ENCODE measurements at places on chromosomes 2 and 18.
A peak's percentile ranks its signal among the peaks of the same experiment; 100 is the strongest.

DNA sequence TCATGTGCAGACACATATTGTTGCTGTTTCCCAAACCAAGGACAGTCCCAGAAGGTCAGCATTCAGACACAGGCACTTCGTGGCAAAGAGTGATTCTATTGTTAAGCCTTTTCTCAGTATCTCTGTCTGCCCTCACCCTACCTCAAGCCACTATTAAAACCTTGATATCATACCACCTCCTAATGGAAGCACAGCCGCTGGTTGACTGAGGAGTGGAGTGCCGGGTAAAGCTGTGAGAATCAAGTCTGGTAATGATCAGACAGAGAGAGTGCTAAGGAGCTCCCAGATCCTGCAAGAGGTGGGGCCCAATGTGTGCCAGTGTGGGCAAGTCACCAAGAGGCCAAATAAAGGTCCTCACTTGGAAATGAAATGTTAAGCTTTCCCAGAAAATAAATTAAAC lies 819.5 kb downstream of the BCL11A start:
- DNase-seq: no peak

GRCh38 chr2:108182489-108182888 lies 57.3 kb upstream of the SULT1C3 start:
- peak; percentile 69 for DNase-seq

- DNase-seq: no peak
Observed at GRCh38 chr2:85523062-85523902, 15.7 kb upstream of the MAT2A start.

DNA sequence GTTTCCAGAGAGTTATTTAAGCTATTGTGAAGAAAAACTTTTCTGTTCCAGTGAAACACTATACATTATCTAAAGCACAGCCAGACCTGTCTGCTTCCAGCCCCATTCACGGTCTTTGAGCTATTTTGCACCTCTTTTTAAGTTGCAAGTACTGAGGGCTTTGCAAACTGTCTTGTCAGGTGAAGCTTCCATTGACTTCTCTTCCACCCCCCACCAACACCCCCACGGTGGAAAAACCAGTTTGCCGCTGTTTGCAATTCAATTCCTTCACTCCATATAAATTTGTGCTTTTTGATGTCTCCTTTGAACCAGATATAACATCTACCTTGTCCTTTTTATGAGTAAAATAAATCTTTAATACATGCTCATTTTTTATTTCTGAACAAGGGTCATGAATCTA lies 15.7 kb downstream of the B3GNT7 start:
- no peak for DNase-seq

DNA sequence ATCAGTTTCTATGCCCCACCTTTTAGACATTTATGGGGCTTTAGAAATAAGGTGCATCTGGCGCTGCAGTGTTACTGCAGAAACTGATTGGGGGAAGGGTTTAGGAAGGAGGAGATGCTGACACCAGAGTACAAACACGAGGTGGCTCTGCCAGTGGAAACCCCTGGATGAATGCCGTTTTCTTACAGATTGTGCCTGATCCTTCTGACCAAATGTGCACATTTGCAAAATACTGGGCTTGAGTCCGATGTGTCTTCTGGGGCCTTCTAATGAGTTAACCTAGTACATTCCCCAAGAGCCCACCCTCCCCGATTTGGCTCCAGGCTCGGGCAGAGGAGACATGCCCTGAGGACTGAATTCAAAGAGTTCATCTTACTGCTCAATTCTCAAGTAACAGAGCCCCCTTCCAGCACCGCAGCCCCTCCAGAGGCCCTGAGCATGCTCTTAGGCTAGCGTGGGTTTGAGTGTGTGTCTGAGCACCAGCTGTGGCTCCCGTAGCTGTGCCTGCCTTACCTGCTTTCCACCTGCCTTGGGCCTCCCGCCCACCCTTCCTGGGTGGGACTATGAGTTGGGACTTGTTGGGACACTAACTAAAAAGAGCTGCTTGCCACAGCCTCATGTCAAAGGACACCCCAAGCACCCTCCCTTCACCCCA lies 116.7 kb upstream of the COPS8 start:
- DNase-seq: no peak

GRCh38 chr2:99421469-99421868 lies 68.3 kb downstream of the REV1 start:
- no peak for DNase-seq

DNA sequence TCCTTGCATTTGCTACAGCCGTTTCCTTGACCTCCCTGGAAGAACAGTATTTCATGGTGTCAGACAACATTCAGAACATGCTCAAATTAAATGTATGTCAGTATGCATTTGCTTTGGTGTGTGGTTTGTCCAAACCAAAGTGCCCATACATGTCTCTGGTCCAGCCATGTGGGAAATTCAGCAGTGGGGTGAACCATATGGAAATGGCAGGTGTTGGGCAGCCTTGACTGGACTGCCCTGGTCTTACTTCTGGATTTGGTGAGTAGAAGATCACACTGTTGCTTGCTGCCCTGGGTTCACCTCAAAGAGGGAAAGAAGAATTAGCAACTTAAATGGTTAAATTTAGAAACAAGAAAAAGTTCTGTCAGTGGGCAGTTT lies 84.5 kb downstream of the MSH2 start:
- DNase-seq: no peak

- no peak for DNase-seq
Observed at GRCh38 chr2:173410579-173410978, 55.9 kb downstream of the CDCA7 start.

DNA sequence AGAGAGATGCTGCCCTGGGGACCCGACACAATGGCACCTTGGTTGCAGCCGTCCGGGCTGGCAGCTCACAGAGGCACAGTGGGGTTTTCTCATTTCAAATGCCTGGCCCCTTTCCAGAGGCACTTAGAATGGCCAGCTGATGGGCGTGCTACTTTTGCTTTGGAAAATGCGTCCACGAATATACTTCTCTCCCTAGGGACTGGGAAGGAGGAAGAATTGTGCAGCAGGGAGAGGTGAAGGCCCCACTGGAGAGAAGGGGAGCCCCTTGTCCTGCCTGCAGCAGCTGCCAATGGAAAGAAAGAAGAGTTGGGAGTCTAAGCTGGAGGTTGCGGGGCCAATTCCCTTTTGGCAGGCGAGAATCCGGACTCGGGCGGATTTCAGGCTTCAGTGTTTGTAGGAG lies 1.1 kb upstream of the MAL start:
- no peak for DNase-seq

DNA sequence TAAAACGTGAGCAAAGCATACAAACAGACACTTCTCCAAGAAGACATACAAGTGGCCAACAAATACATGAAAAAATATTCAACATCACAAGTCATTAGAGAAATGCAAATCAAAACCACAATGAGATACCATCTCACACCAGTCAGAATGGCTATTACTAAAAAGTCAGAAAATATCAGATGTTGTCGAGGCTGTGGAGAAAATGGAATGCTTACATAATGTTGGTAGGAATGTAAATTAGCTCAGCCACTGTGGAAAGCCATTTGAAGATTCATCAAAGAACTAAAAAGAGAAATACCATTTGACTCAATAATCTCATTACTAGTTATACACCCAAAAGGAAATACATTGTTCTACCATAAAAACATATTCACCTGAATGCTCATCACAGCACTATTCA lies 825.7 kb downstream of the SUCLG1 start:
- no peak for DNase-seq

DNA sequence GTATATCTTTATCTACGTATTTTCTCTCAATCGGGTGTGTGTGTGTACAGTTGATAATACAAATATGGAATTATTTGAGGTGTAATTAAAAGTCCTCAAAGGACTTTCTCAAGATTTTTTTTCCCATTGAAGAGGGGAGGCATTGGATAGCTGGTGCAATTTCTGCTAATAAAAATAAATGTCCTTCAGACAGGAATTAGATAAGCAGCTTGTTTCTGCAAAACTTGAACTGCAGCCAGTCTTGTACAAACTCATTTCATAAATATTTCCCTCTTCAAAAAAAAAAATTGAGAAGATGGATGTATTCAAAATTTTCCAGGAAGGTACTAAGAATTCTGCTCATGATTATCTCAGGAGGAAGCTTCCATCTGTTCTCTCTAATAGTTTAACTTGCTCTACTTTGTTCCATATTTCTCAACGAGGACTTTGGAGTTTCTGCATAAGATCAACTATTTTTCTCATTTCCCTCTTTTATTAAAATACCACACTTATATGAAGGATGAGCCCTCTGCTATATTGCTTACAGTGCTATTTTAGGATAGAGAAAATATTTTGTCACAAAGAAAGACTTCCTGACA lies 33.0 kb upstream of the GLS start:
- no peak for DNase-seq

DNA sequence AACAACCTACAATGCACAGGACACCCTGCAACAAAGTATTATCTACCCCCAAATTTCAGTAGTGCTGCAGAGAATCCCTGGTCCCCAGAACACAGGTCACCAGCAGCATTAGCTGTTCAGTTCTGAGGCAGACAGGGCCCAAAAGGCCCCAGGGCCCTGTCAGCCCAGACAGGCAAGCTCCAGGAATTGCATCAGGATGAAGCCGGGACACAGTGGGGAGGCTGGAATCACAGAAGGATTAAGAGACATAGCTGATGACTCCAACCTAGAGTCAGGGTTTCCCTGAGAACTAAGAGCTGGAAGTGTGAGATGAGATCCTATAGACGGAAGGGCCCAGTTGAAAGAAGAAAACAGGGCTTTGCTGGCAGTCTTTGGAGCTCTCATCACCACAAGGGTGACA lies 148.1 kb downstream of the GALNT14 start:
- no peak for DNase-seq

GRCh38 chr18:62183578-62184195 lies 3.2 kb downstream of the PIGN start:
- no peak for DNase-seq

GRCh38 chr2:14960686-14961324 lies 328.3 kb downstream of the LRATD1 start:
- DNase-seq: no peak

DNA sequence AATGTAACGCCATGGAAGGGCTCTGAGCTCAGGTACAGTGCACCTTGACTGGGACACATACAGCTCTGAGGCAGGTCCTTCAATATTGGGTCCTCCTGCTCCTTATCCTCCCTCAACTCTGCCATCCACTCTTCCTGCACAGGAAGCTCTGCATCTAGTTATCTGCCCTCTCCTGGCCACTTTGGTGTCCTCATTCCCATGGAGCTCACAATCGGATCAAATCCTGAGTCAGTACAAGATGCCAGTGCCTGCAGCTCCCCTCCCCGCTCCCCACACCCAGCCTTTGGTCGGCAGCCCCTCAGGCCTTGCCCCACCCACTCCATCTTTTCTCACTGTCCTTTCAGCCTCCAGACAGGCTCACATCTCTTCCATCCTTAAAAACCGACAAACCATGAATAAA lies 58.0 kb downstream of the LRRFIP1 start:
- DNase-seq: peak; percentile 22

DNA sequence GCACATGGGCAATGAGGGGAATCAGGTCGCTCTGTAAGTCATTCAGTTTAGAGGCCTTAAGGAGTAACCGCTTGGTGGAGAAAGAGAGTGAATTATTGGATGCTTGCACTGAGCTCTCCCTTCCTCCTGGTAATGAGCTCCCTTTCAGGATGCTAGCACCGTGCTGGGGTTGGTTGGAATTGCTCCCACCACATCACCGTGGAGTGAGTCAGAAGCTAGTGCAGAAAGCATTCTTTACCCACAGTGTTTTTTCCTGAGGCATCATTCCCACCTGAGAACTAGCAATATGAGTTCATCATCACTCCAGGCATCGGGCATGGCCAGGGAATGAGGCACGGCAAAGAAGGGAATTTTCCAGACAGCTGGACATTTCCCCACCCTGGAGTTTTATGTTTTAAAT lies 57.6 kb downstream of the ITGB6 start:
- no peak for DNase-seq

DNA sequence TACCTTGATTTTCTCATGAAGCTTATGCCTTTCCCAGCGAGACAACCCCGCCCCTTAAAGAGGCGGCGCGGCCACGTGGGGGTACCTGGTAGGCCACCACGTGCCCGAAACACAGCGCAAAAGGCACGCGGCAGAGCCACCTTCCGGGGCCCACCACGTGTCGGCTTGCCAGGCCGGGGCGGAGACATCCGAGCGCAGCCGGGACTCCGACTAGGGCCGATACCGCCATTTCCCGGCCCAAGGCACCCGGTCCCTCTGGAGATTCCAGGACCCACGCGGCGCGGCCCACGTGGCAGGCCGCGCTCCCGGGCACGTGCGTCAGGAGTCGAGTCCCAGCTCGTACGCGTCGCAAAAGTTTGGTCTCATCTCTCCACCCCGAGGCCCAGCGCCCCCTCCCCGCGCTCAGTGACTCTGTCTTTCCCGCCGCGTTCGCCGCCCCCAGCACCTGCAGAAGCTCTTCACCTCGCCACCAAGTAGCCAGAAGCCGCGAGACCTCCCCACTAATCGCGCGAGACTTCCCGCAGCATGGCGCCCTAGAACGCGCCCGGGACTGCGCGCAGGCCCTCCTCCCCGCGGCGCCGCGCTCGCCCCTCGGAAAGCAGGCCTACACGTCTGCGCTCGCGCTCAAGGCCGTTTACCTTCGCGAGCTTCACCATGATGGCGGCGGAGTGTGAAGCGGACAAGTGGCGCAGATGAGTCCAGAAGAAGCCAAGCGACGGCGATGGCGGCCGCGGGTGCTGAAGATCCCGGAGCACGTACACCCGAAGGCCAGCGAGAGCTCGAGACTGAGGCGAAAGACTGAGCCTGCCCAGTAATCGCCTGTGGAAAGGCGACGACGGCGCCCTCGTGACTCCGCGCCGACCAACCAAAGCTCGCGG lies at the start of gene NCL:
TSS of gene NCL (minus strand) at position 787 of the 878 bp plus-strand sequence. CDS start at position 656, 131 bp downstream.
- peak; percentile 93 for DNase-seq

- no peak for DNase-seq
Observed at GRCh38 chr18:8020132-8020846, 453.2 kb downstream of the PTPRM start.

DNA sequence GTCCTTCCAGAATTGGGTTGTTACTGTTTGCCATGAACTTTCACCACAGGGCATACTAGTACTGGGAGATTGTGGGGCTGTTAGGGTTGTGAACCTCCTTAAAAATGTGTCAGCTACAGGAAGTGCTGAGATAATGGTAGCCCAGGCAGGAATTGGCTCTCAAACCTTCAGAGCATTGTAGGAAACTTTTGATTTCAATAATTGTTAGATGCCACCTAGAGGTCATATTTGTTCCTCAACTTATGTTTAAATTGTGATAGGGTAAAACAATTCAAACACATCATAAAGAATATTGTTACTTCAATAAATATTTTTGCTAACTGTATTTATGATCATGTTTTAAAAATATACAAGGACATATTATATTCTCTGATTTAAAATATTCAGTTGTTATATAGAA lies 594.6 kb downstream of the ADCYAP1 start:
- no peak for DNase-seq

- peak; percentile 3 for DNase-seq
Observed at GRCh38 chr2:206989311-206989710, 50.0 kb downstream of the CPO start.

- DNase-seq: no peak
Observed at GRCh38 chr2:102350137-102350793, 5.3 kb upstream of the IL18R1 start.

Data from SHP77 treated with DMSO at 0.1 percent for 48 hours (cell line).